Left lobe of liver (tissue), 2 donors: ENCODE measurements at places on chromosomes 4 and X.

- no peak for DNase-seq
Observed at GRCh38 chrX:142483965-142484364, 278.9 kb upstream of the MAGEC2 start.

DNA sequence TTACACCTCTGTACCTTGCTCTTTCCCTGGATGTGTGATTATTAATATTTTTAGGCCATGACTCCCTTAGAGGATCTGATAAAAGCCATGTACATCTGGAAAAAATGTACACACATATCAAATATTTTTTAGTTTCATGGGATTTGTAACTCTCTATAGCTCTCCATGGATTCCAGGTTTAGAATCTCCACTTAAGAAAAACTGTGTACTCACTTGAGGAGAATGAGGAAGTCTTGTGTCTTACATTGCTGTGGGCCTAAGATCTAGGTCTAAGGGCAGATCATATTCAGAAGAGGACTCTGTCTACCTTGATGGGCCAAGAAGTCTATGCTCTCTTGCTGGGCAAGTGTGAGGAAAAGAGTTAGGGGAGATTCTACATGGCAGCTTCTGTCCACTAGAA lies 98.0 kb downstream of the RRAGB start:
- DNase-seq = no peak

DNA sequence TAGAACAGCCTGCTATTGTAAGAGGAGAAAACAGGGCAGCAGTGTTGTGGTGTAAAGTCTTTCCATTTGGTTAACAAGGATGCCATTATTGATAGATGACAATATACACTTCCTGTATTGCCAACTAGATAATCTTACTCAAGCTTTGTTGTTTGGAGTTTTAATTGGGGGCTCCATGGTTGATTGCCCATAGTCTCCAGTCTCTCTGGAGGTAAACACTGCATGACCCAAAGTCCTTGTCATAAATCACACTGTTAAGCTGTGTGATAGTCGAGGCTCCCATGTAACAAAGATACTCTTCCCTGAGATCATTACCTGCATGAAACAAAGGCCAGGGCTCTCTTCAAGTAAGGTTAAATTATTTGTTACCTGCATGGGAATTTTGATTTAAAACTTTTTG lies 394.6 kb downstream of the C4orf33 start:
- no peak for DNase-seq

- no peak for DNase-seq
Observed at GRCh38 chr4:11424000-11424399, 4.7 kb downstream of the HS3ST1 start.

DNA sequence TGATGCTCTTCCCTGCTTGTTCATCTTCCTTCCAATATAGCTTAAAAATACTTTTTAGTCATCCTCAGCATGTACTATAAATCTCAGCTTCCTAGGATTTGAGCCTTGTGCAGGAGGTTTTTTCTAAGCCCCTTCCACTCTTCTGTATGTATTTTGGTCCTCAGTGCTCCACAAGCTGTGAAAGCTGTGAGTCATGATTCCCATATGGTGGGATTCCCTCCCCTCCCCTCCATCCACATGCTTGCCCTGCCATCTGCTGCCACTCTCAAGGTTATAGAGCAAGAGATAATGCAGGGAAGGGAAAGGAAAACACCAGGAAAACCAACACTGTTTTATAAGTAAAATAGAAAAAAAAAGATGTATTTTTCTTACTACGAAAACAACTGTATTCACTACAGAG lies 58.5 kb upstream of the AP1S2 start:
- no peak for DNase-seq

GRCh38 chr4:159349332-159349731 lies 246.5 kb downstream of the RAPGEF2 start:
- no peak for DNase-seq

GRCh38 chr4:66681962-66682361 lies 863.3 kb downstream of the CENPC start:
- no peak for DNase-seq
